ENCODE measurements at places on chromosomes 2 and 18.

- DNase-seq, result no peak
These were observed 68.1 kb downstream of the DNER start for GRCh38 chr2:229646186-229646723.

GRCh38 chr2:147019311-147019710 lies 825.5 kb upstream of the ACVR2A start:
- no peak for DNase-seq

- no peak for DNase-seq
These were observed 466.0 kb downstream of the PTH2R start for GRCh38 chr2:208872591-208872990.

DNA sequence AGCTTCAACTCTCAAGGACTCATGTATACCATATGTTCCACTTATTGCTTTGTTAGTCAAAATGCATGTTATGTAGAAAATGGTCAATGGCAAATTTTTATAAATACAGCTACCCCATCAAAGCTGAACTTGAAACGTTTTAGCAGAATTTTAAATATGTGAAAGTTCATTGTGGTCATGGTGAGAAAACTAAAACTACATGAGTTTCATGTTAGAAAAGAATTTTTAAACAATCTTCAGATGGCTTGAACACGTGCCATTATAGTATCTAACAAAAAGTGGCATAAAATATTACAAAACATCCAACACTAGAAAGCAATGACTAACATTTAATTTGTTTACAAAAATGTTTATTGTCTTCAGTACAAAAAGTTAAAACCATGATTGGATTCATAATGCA lies 246.0 kb upstream of the KCNJ3 start:
- DNase-seq, result no peak

GRCh38 chr2:96073170-96073775 lies 38.6 kb upstream of the GPAT2 start:
- no peak for DNase-seq

GRCh38 chr18:45519411-45520280 lies 95.6 kb upstream of the SLC14A2 start:
- DNase-seq, result no peak

Data from stimulated activated CD8-positive, alpha-beta memory T cell treated with anti-CD3 and anti-CD28 coated beads, Interleukin-4, amount 100 ng/mL, for 1 hour (primary cell).